ENCODE measurements at places on chromosomes 4 and X.

DNA sequence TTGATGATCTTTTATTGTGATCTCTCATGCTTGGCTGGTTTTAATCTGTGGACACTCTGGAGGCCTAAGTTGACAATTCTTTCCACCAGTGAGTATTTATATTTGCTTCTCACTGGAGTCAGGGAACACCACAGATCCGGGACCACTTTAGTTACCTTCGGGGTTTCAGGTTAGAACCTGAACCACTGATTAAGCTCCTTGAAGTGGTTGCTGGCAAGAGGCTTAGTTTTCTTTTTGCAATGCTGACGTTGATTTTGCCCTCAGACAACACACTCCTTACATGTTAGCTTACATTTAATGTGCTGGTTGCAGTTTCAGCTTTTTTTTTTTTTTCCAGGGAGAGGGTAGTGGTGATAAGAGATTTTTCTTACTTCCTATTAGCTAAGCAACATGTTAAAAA is 10.5 kb upstream of the ZNF330 start:
- DNase-seq, result no peak

DNA sequence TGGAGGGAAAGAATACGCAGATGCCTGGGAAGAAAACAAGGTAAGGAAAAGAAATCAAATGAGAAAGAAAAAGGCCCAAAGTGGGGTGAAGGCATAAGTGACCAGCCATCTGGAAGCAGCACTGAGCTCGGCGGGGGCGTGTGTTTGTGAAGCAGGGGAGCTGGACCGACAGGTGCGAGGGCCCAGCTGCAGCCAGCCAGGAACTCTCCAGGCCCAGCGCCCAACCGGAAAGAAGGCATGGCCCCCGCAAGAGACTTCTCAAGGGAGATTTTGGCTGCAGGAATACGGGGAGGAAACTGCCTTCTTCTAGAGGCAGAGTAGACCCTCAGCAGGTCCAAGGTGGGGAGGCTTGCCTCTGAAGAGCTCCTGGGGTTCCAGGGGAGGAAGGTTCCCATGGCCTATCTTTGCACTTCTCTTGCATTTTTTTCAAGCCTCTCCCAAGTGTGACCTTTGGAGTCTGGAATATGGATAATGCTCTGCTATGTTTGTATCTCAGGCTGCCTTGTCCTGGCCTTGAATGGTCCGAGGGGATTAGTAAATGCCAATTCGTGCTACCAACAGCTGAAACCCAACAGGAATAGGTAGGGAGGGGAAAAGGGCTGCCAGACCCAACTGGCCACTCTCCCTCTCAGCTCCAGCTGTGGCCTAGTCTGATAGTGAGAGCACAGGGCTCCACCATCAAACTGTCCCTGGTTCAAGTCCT is 10.8 kb upstream of the CITED1 start:
- no peak for DNase-seq

- DNase-seq, result no peak
Measured at GRCh38 chr4:88771883-88772450, 74.3 kb upstream of the NAP1L5 start.

DNA sequence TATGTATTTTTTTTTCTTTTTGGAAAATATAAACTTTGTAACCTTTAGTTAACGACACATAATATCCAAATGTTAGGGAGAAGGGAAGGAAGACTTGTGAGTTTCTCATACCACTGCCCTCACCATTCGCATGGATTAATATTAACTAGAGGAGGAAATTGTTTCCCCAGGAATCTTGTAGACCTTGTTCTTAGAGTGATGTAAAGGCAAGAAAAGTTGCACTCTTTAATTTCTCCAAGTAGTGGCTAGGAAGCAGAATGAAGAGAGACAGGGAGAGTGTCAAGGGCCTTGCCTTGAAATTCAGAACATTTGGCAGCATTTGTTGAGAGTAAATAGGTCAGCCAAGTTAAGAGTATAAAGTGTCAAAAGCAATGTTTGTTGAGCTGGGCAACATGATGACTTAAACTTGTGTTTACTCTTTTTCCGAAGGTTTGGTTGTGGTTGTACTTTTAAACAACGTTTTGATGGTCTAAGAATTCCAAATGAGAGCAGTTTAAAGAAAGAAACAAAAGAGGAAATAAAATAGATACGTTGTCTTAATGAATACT is 105.7 kb downstream of the TENM3 start:
- no peak for DNase-seq

DNA sequence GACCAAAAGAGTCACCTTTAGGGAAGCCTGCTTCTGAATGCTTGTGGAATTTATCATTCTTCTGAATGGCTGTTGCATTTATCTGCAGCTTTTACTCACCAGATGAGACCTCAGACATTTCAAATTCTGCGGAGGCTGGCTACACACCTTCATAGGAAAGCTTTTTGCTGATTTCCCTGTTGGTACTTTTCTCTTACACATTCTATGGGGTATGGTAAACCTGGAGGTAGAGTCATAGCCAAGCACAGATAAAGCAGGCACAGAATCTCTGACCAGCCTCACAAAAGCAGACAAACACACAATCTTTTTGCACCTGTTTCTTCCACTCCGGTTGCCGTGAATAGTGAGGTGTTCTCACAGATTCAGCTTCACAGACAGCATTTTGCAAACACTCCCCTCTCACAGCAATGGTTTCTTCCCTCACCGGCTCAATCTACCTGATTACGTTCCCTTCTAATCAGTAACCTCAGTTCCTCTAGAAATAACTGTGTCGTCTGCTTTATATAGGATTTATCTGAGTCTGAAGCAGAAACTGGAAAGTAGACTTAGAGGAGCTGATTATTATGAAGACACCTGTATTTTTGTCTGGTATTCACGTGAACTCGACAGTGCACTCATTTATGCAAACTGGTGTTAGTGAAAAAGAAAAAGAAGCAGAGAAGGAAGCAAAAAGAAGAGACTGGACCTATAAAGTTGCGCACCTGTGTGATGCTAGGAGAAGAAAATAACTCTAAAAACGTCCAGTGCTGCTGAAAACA is 83.1 kb downstream of the DMD start:
- DNase-seq, result no peak

- DNase-seq, result peak; percentile 47
Measured at GRCh38 chr4:185165605-185166063, 22.6 kb downstream of the SLC25A4 start.

- no peak for DNase-seq
Measured at GRCh38 chr4:16897991-16898827, at the start of gene LDB2. LDB2 (minus strand) TSS chr4:16898645.

DNA sequence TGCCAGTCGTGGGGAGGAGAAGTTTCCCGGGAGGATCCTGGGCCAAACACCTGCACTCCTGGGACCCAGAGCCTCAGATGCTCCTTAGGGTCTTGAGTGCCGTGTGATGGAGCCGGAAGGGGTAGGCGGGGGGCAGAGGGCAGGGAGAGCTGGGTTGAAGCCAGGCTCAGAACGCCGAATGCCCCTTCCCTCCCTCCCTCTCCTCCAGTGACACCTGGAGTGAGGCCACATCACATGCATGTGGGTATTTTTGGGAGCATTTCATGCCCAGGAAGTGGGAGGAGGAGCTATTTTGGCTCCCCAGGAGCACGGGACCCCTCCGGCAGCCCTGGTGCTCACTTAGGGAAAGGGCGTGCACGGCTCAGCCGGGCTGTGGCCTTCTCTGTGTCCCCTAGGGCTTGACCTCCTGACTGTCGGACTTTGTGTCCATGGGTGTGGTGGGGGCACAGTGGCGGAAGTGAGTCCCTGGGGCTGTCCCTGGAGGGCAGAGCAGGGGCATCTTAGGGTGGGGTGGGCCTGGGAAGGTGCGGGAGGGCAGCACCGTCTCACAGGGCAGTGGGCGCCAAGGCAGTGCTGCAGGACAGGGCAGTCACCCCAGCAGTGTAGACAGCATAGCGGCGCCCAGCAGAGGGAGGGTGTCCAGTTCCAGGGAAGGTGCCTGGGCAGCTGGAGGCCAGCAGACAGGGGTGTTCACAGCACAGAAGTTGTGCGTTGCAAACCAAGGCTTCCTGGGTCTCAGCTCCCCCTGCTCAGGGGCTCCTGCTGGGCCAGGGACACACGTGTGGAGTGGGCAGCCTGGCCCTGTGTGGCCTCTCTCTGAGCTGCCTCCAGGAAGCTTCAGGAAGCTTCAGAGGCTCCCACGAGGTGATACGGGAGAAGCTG is 4.9 kb upstream of the CPLX1 start:
- no peak for DNase-seq

GRCh38 chr4:99586322-99586721 is 11.7 kb downstream of the MTTP start:
- DNase-seq, result no peak

DNA sequence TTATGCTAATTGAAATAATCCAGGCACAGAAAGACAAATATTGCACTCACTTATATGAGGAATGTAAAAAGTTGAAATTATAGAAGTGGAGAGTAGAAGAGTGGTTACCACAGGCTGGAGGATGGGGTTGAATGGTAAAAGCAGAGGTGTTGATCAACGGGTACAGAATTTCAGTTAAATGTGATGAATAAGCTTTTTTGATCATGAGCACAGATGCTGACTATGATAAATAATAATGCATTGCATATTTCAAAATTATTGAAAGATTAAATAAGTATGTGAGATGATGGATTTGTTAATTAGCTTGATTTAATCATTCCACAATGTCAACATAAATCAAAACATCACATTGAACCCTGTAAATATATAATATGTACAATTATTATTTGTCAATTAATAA is 213.1 kb downstream of the DCAF12L2 start:
- DNase-seq, result no peak

- DNase-seq, result no peak
Measured at GRCh38 chr4:120801137-120801758, 121.3 kb downstream of the PRDM5 start.

DNA sequence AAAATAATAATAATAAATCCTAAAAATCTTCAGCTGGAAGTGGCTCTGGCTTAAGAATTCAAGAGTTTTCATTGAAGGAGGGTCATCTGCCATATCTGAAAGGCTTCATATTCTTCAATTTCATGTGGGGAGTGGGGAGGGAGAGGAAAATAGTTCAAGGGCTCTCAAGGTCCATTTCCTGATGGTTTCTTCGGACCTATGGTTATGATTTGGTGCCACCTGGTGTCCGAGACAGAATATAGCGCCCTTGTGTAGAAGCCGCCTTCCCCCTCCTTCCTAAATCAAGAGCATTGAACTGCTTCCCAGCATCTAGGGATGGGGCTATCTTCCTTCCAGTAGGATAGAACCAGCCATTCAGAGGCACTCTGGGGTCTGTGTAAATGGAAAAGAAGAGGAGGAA is 34.3 kb downstream of the NLGN3 start:
- DNase-seq, result peak; percentile 64

GRCh38 chr4:174069848-174070330 is 213.6 kb downstream of the FBXO8 start:
- DNase-seq, result no peak

DNA sequence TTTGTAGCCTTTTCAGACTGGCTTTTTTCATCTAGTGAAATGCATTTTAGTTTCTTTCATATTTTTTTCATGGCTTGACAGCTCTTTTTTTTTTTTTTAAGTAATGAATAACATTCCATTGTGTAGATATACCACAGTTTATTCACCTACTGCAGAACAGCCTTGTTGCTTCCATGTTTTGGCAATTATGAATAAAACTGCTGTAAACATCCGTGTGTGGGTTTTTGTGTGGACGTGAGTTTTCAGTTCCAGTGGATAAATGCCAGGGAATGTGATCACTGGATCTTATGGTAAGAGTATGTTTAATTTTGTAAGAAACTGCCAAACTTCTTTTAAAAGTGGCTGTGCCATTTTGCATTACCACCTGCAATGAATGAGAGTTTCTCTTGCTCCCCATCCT is 160.8 kb downstream of the SOWAHB start:
- no peak for DNase-seq

DNA sequence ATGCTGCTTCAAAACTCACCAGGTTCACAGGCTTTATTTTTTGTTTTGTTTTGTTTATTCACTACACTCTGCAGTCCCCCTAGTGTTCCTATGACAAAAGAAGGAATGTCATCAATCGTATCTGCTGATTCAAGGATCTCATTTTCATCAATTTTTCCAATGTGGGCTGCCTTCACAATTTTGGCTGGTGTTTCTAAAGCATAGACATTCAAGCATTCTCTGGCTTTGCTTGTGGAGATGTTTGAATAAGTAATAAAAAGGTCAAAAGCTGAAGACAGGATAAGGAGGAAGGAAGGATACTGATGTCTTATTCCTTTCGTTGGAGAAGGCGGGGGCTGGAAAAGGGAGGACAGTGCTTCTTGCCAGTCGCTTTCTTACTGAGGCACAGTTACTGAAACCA is 12.2 kb upstream of the KCNIP4 start:
- no peak for DNase-seq

DNA sequence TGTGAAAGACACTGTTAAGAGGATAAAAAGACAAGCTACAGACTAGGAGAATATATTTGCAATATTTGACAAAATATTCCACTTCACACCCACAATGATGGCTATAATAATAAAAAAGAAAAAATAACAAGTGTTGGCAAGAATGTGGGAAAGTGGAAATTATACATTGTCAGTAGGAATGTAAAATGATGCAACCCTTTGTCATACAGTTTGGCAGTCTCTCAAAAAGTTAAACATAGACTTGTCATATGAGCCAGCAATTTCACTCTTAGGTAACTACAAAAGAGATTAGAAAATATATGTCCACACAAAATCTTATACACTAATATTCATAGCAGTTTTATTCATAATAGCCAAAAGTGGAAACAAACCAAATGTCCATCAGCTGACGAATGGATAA is 5.2 kb upstream of the RADX start:
- no peak for DNase-seq

- DNase-seq, result no peak
Measured at GRCh38 chr4:183434666-183435190, 9.7 kb upstream of the CDKN2AIP start.

DNA sequence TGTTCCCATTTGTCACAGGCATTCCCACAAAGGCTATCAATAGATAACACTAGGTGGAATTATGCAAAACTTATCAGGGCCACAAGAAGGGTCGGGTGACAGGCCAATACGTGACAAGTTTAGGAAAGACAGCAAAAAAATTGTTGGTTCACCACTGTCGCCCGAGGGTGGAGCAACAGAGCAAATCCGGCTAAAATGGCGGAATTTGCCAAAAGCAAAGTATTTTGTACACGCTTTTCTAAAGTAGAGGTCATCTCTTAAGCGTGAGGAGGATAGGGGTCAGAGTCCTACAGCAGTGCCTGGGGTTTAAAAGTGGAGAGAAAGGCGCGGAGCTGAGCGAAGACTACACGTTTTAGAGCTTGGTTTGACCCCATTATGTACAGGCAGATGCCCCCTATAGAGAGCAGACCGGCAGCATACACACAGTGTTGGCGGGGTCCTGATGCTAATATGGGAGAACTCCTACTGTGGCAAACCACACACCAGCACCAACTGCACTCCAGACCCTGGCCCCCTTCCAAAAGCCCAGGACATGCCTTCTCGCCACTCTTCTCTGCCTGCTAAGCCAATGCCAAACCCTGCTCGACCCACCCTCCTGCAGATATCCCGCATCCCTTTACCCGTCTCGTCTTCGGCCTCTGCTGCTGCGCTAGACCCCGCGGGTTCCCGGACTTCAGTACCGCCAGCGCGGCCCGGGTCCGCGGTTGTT is 733 bp downstream of the CCNA2 start:
- DNase-seq, result peak; percentile 55
